CD8-positive, alpha-beta memory T cell (primary cell): ENCODE measurements at places on chromosomes 13 and 19. TPM values are rescaled to one million over a fixed set of nuclear protein-coding genes. Genes with fewer than 3 reads are reported as not detected.

Gene COX7A1
- not detected for polyA plus RNA-seq

Gene CKM
- polyA plus RNA-seq, result 0.13 TPM

Gene SLC10A2
- not detected for polyA plus RNA-seq

Gene CNFN
- not detected for polyA plus RNA-seq

Gene GPR183
- 232 TPM for polyA plus RNA-seq

Gene RGL3
- not detected for polyA plus RNA-seq

Gene TFDP1
- 59.6 TPM for polyA plus RNA-seq

Gene KRTDAP
- polyA plus RNA-seq, result not detected

Gene ZNF723
- not detected for polyA plus RNA-seq

Gene AP2S1
- 74.3 TPM for polyA plus RNA-seq

Gene ZNF14
- 8.9 TPM for polyA plus RNA-seq

Gene ZNF574
- 24.9 TPM for polyA plus RNA-seq

Gene SPRY2
- polyA plus RNA-seq, result 10.5 TPM

Gene PRODH2
- not detected for polyA plus RNA-seq

Gene ZNF229
- 0.10 TPM for polyA plus RNA-seq

Gene LRP3
- polyA plus RNA-seq, result not detected

Gene MBD3L2
- not detected for polyA plus RNA-seq

Gene C19orf81
- polyA plus RNA-seq, result not detected

Gene CCDC106
- 0.54 TPM for polyA plus RNA-seq

Gene CLC
- polyA plus RNA-seq, result 0.84 TPM

Gene TEX29
- polyA plus RNA-seq, result not detected

Gene DPP9
- 32.1 TPM for polyA plus RNA-seq

Gene SHC2
- polyA plus RNA-seq, result not detected

Gene SULT2A1
- not detected for polyA plus RNA-seq
